ENCODE measurements at places on chromosomes 16 and 17.

GRCh38 chr17:62085511-62086408 lies 20.7 kb upstream of the MED13 start:
- DNase-seq, result no peak

DNA sequence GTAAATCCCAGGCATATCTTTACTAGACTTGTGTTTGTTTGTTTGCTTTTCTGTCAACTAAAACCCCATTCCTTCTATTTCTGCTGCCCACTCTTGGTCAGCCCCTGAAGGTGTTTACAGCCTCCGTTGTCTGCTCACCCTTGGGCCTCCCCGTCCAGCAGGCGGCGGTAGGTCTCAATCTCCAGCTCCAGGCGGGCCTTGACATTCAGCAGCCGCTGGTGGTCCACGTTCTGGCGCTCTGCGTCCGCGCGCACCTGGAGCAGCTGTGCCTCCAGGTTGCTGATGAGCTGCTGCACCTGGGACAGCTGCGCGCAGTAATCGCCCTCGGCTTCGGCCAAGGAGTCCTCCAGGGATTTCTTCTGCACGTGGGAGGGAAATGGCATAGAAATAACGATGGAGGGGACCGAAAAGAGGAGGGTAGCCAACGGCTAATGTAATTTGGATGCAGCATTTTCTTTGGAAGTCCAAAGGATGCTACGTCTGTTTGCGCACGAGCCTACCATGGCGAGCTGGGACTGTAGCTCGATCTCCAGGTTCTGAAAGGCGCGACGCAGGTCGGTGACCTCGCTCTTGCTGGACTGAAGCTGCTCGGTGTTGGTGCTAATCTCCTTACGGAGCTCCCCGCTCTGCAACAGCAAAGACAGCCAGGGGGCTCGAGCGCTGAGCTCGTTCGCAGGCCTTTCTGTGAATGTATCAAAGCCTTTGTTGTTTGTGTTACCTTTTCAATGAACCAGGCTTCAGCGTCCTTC lies 3.9 kb downstream of the KRT12 start:
- no peak for DNase-seq

DNA sequence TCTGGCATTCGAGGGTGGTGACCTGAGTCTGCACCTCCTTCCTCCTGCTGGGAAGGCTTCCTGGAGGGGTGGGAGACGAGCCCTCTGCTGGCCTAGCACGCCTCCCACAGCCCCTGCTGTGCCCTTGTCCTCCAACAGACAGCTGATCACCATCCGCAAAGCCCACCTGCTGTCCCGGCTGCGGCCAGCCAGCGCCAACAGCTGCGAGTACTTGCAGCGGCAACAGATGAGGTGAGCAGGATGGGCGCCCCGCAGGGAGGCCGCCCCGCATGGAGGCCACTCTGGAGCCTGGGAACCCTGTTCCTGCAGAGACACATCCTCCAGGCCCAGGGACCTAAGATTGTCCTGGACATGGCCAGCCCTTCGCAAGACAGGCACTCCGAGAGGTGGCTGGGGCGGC lies 21.6 kb downstream of the UBALD1 start:
- DNase-seq, result no peak

DNA sequence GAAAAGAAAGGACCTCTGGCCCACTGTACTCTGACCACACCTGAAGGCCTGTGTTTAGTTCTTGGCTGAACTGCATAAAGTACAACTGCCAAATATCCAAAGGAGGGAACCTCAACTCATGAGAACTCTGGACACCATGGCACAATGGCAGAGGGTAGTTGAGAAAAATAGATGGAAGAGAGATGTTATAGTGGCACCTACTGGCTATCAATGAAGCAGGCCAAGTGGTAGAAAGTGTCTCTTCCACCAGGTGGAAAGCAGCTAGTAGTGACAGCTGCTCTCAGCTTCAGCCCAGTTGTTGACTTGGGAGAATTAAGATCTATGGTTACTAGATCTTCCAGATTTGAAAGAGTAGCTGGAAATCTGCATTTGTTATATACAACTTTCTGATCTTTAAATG lies 3.2 kb downstream of the MED31 start:
- no peak for DNase-seq

GRCh38 chr17:82127704-82128103 lies 29.7 kb upstream of the FASN start:
- no peak for DNase-seq

DNA sequence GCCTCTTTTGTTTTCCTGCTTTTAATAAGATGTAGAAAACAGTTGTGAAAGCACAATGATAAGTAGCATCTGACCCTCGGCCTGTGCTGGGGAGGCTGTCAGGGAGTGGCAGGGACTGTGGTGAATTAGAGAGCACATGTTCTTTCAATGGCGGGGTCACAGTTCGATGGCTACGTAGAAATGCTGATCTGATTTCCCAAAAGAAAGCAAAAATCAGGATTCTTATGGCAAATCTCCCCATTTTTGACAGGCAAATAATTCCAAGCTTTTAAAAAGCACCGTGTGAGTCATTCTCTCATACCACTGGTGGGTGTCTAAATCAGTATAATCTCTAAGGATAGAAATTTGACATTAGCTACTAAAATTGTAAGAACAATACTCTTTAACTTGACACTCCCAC lies 4.2 kb upstream of the MAPK7 start:
- no peak for DNase-seq

DNA sequence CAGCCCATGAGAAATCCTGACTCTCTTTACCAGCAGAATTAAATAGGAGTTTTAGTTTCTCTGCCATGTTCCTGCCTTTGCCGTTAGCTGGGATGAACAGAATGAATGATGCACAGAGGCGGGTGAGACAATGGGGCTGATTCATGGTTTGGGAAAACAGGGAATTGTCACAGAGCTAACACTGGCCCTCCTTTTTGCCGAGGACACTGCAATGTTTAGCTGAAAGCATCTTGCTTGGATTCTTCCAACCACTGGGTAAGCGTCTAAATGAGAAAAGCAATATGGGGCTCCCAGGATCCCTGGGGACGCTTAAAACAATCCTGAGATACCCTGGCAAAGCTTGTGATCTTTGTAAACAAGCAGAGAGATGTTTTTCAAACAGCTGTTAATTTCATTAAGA lies 12.8 kb upstream of the PAFAH1B1 start:
- DNase-seq, result no peak

- no peak for DNase-seq
Measured at GRCh38 chr16:66612422-66612821, 7.9 kb downstream of the CMTM3 start.

GRCh38 chr17:15321556-15322251 lies 19.7 kb downstream of the TEKT3 start:
- no peak for DNase-seq

DNA sequence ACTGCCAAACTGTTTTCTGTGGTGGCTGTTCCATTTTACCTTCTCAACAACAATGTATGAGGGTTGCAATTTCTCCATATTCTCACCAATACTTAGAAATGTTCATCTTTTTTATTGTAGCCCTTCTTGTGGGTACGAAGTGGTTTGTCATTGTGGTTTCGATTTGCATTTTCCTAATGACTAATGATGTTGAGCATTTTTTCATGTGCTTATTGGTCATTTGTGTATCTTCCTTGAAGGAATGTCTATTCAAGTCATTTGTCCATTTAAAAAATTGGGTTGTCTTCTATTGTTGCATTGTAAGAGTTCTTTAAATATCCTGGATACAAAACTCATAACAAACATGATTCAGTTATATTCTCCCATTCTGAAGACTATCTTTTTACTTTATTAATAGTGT lies 47.5 kb upstream of the CCL2 start:
- DNase-seq, result no peak

- no peak for DNase-seq
Measured at GRCh38 chr16:81838794-81839193, 59.7 kb downstream of the PLCG2 start.

DNA sequence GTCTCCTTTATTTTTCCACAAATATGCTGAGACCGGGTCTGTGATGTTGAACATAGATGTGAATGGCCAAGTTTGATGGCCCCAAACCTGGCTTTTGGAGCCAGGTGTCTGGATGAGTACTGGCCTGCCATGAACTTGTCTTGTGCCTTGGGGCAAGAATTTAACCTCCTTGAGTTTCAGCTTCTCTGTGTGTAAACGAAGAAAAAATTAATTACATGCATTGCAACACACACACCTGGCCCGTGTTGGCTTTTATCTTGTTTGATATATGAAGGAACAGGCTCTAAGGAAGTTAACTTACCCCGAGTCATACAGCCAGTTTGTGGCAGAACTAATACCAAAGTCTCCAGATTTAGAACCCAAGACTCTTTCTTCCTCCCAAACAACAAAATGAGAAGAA lies 13.1 kb downstream of the FBXO39 start:
- no peak for DNase-seq

DNA sequence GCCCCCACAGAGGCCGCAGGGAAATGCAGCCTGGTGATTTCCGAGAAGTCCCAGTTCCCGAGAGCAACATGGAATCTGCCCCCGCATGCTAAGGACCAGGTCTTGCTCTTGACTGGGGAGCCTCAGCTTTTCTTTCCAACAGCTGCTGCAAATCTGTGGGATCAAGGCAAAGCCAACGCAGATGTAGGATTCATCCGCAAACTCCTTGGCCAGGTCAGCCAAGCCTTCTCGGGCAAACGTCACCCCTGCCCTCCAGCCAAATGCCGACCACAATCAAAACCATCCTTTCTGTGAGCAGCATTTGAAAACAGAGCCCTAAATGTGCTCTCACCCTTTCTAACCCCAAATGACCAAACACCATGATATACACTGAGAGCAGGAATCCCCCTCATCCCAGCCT lies 54.0 kb downstream of the MRM3 start:
- no peak for DNase-seq

DNA sequence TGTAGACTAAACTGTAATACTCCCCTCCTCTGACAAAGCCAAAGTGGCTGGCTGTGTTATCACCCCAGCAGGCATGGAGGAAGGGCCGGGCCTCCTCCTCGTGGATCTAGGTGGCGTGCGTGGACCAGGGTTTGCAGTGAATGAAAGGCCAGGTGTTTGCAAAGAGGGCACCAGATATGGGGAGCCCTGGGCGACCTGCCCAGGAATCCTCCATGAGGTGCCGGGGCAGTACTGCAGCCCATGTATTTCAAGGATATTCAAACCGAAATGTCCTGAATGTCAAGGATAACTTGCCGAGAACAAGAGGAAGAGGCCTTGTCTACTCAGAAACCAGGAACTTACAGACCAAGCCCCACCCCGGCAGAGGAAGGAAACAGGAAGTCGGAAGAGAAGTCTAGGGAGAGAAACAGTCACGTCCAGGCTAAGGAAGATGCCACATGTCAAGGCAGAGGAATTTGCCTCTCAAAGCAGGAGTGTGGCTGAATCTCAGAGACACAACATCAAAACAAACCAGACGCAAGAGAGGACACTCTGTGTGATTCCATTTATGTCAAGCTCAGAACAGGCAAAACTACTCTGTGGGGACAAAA lies 13.7 kb upstream of the OSGIN1 start:
- no peak for DNase-seq

DNA sequence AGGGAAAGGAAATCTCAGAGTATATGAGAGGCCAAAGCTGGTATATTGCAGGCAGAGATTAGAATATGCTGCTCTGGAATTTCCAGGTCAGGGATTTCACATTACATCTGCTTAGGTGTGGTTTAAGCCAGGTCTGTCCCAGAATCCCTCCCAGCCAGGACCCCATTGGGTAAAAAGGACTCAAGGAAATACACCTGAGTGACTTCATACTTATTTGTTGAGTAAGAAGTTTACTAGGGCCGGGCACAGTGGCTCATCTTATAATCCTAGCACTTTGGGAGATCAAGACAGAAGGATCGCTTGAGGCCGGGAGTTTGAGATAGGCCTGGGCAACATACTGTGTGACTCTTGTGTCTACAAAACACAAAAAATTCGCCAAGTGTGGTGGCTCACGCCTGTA lies 7.2 kb downstream of the PIPOX start:
- DNase-seq, result no peak

DNA sequence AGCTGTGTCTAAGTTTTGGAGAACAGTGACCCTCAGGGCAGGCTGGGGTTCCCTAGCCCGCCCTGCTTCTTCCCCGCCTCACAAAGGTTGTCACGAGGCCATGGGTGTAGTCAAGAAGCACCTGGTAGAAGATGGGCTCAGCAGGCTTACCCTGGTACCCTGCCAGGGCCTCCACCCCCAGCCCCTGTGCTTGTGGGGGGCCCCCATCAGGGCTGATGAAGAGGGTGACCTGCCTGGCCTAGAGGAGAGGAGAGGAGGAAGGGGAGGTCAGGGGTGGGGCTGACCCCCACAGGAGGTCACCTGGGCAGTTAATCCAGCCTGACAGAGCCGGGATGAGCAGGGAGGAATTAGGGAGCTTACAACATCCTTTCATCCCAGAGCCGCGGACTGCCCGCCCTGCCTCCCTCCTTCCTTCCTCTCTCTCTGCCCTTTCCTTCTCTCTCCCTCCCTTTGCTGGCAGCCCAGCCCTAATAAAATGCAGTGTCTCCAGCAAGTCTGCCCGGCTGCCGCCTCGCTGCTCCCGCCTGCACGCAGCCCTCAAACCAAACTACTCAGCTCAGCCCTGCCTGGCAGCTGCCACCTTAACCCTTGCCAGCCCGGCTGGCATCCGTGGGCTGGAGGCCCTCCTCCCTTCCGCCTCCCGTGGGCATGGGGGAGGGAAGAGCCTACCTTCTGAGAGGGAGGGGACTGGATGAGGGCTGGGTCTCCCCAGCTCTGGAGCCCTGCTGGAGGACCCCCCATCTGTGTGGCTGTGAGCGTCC lies 7.2 kb downstream of the DLX3 start:
- no peak for DNase-seq

DNA sequence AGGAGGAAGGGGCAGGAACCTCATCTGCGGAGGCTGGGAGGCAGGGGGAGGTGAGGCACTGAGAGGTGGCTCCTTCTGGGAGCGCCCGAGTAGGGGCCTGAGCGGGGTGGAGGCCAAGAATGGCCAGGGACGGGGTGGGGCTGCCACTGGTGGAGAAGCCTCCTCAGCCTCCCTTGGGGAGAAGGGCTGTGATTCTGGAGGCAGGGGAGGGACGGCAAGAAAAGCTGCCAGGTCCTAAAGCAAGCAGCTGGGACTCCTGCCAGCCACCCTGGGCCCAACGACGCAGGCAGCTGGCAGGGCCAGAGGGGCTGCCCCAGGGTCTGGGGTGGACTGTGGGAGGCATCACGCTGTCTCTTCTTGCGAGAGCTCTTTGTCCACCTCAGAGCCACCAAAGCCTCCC lies 12.7 kb upstream of the MLKL start:
- no peak for DNase-seq

GRCh38 chr17:61466246-61466645 lies 14.0 kb downstream of the TBX4 start:
- DNase-seq, result no peak

DNA sequence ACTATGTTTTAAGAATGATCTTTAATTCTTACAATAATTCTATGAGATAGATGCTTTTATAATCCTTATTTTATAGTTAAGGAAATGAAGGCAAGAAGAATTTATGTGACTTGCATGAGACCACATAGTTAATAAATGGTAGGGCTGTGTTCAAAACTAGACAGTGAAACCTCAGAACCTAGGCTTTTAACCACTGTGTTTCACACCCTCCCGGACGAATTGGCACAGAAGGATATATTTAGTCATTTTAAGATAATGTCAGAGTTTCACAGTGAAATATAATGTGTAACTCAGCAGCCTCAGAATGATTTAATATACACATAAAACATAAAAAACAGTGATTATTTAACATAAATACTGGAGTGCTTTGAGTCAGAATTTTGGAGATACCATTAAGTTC lies 57.0 kb downstream of the NSRP1 start:
- DNase-seq, result no peak

All from T-helper 9 cell (primary cell).